ENCODE measurements at places on chromosomes 4 and X.
A peak's percentile ranks its signal among the peaks of the same experiment; 100 is the strongest.

DNA sequence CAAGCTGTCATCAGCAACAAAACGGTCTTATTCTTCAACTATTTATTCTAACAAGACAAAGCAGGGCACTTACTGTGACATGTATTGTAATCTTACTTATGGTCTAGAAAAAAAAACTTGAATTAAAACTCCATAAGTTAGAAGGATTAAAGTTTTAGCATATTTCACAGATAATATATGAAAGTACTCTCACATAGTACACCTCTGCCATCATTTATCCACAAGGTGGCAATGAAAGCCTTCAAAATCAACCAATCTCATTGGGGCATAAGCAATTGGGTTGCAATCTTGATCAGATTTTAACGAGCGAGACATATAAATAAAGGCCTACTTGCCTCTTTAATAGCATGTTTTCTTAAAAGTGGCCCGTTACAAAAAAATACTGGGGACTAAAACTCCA lies 1382.9 kb downstream of the FAM133A start:
- DNase-seq, result no peak

GRCh38 chrX:40057405-40057804 lies 40.4 kb downstream of the BCOR start:
- no peak for DNase-seq

- DNase-seq, result no peak
These were observed 42.1 kb upstream of the PSAPL1 start for GRCh38 chr4:7476820-7477219.

GRCh38 chrX:437661-438390 lies 51.1 kb upstream of the PPP2R3B start:
- no peak for DNase-seq

DNA sequence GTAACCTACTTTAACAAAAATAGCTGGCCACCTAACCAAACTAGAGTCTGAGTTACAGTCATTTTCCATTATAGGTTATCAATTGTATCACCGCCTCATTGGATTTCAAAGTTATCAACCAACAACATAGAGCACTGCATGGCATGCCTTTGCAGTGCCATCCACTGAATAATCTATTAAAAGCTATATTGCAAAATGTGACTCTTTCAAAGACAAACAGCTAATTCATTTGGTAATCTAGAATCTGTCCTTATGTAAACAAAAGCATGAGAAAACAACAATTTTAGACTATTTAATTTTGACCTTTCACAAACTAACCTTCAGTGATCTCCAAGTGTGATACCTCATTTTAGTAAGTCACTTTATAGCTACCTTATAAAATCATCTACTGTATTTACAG lies 144.2 kb upstream of the SH3RF1 start:
- DNase-seq, result no peak

GRCh38 chrX:20399728-20400414 lies 133.2 kb upstream of the RPS6KA3 start:
- DNase-seq, result no peak

GRCh38 chrX:70174754-70175153 lies 2.5 kb upstream of the DGAT2L6 start:
- DNase-seq, result no peak

- DNase-seq, result no peak
These were observed 58.1 kb downstream of the TNIP2 start for GRCh38 chr4:2697995-2698414.

DNA sequence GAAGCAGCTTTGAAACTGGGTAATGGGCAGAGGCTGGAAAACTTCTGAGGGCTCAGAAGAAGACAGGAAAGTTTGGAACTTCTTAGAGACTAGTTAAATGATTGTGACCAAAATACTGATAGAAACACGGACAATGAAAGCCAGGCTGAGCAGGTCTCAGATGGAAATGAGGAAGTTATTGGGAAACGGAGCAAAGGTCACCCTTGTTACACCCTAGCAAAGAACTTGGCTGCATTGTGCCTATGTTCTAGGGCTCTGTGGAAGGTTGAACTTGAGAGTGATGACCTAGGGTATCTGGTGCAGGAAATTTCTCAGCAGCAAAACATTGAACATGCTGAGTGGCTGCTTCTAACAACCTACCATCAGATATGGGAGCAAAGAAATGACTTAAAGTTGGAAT lies 50.8 kb upstream of the FBXW7 start:
- no peak for DNase-seq

DNA sequence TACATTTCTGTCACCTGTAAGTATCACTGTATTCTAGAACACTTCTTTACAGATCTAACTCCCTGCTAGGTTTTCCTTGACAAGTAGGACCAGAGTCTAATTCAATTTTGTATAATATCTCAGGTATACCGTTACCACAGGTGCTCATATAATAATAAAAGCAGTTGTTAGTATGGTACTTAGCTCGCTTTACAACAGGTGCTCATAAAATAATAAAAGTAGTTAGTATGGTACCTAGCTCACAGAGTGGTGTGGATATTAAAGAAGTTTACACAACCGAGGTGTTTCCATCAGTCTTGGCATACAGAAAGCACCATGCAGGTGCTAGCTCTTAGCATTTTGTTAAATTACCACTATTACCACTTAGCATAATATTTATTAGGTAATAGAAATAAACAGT lies 32.9 kb upstream of the FGFBP2 start:
- DNase-seq, result no peak

DNA sequence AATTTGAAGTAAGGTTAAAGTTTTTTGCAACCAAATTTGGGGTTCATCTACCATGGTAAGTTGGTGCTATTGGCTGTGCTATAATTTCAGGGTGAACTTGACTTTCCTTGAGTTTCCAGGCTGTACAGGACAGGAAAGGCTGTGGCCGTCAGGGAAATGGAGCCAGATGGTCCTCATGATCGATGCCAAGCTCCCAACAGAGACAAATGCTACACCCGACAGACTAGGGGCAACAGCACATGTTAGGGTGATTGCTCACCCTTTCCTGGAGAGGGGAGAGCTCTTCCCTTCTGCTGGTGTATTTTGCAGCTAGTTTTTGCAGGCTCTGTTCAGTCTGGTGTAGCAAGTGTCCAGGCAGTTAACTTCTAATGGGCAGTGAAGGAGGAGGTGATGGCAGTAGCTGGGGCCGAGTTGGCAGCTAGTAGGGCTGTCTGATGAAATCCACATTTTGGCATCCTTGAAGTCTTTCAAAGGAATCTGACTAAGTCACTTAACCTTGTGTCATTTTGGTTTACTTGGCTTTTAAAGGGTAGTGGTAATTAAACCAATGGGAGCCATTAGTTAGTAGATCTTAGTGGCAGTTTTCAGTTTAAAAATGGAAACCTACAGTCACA lies 47.8 kb downstream of the GAB1 start:
- no peak for DNase-seq

DNA sequence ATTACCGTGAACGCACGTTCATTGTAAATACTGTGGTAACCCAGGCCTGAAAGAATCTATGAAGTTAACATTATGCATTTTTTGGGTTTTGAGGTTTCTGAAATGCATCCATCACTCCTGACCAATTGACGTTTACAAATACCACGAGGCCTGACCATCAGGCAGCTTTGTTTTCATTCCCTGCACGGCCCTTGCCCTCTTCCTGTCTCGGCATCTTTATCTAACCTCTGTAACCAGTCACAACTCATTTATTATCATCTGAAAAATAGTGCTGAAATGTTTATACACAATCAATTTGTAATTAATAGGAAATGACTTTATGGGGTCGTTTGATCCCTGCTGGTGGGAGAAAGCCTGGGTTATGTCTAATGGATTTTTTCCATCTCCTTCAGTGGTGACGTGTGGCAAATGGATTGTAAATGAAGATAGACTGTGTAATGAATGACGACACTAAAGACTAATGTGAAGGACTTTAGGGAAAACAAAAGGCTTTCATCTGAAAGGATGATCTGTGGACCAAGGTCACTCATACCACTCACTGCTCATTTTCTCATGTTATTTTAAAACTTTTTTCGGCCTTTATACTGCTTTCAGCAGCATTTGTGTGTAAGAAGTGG lies 102.7 kb upstream of the SORBS2 start:
- peak; percentile 86 for DNase-seq

DNA sequence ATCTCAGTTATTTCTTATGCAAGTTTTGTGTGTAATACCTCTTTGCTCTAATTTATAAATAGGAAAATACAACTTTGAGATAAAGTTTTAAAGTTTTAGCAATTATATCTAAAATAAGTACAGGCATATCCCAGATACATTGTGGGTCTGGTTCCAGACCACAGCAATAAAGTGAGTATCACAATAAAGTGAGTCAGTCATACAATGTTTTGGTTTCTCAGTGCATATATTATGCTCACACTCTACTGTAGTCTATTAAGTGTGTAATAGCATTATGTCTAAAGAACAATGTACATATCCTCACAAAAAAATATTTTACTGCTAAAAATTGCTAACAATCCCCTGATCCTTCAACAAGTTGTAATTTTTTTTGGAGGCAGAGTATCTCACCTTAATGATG lies 49.2 kb downstream of the ANAPC10 start:
- no peak for DNase-seq

DNA sequence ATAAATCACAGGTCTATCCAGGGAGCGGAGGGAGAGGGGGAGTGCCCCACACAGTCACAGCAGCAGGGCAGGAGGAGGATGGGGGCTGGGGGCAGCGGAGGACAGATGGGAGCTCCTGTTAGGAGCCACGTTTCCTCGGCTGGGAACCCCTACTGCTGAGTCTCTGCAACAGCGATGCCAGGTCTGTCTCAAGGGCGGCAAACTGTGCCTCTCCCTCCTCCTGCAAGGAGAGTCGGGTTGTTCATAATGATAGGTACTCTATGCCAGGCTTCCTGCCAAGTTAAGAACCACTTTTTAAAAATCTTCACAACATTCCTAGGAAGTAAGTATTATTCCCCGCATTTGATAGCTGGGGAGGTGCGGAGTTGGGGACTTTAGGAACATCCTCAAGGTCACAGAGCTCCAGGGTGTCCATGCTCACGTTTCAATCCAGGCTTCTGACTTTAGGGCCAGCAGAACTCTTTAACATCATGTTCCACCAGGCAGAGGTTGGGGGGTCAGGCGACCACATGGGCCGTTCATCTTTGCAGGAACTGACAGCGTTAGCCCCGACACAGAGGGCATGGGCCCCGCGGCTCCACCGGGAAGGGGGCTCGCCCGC lies 98.3 kb upstream of the MAML3 start:
- DNase-seq, result peak; percentile 19

- DNase-seq, result no peak
These were observed 24.3 kb downstream of the RAI2 start for GRCh38 chrX:17836830-17837229.

GRCh38 chr4:15696866-15697265 lies 6.0 kb upstream of the BST1 start:
- DNase-seq, result no peak

DNA sequence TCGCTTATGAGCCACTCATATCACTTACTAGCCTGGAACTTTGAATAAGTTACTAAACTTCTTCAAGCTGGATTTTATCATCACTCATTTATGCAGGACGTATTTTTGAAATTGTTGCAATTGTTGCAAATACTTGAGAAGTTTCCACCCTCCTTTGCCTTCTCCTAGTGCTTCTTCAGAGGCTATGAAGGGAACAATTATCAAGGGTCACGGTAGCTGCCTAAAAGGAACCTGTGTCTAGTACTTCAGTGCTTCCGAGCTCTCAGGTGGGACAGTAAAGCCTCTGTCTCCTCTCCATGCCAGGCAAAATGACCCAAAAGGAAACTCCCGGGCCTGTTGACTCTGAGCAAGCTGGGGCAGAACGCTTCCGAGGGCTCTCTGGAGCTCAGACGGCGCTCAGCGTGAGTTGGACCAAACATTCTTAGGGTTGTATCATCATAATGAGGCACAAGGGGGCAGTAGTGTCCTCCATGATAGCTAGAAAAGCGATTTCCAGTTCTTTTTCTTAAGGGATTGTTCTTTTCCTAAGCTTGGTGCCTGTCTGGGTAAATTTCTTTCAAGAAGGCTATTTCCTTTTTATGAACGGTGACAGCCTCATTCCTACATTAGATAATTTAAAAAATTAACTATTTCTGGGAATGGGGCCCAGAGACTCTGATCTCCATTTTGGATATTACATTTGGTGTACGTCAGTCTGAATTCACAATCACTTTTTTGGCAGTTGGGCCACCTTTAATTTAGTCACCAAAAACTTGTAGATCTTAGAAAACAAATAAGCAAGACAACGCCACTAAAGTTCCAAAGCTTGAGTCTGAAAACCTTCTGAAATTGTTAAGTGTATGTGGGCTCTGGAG lies 73.1 kb downstream of the PACRGL start:
- no peak for DNase-seq

GRCh38 chr4:100461807-100462605 lies 55.8 kb downstream of the EMCN start:
- DNase-seq, result no peak

- no peak for DNase-seq
These were observed 42.2 kb downstream of the AGA start for GRCh38 chr4:177400030-177400429.

DNA sequence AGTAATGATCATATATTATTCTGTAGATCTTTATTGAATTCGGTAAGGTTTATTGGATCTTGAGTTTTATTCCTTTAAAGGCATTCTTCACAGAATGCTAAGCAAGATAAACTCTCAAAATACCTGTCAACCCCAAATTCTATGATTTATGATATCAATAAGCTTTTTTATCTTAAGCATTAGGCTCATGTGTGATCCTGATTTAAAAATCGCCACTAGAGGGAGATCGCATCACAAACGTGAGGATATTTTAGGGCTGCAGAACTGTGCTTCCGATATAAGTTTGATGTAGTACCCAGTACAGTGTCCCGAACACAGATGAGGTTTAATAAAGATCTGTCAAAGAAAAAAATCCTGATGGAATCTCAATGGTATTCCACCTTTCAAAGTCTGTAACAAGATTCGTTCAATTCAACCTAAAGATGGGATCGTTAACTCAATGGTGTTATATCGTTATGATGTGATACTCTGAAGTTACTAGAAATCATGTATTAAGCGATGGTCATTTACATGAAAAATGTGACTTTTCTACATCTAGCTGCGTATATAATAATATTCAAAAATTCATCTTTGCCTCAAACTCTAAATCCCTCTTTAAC lies 169.0 kb downstream of the CORIN start:
- DNase-seq, result peak; percentile 25

GRCh38 chr4:87120411-87121162 lies 99.8 kb downstream of the KLHL8 start:
- DNase-seq, result peak; percentile 94

DNA sequence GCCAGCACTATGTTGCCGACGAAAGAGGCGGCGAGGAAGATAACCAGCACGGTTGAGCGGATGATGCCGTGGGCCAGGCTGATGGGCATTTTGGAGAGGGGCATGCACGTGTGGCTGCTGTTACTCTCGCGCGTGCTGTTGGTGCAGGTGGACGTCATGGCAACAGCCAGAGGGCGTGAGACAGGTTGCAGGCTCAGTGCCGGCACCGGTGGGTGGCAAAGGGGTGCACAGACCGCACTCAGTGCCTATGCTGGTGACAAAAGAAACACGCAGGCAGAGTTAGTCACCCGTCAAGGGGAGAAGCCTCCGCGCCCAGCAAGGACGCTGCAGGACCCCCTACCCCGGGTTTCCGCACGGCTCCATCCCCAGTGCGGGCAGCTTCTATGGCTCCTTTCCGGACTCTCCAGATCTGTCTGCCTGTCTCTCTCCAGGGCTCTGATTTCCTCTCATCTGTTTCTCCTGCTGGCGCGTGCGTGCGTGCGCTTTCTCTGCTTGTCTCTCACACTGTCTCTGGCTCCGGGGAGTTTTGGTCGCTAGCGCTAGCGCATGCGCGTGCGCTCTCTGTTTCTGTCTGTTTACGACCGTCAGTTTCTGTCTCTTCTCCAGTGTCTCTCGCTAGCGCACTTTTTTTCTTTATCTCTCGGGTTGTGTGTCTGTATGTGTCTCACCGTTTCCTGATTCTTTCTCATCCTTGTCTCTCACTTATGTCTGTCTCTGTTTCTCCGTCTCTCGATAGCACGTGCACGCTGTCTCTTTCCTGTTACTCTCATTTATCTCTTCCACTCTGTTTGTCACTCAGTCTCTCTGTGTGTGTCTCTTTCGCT lies 2.1 kb downstream of the GPR101 start:
- no peak for DNase-seq

- peak; percentile 41 for DNase-seq
These were observed 99.3 kb downstream of the ANXA5 start for GRCh38 chr4:121597346-121597934.
